ENCODE measurements at places on chromosomes 3 and 15.

- DNase-seq = no peak
Measured at GRCh38 chr3:12268049-12268735, 20.7 kb upstream of the PPARG start.

DNA sequence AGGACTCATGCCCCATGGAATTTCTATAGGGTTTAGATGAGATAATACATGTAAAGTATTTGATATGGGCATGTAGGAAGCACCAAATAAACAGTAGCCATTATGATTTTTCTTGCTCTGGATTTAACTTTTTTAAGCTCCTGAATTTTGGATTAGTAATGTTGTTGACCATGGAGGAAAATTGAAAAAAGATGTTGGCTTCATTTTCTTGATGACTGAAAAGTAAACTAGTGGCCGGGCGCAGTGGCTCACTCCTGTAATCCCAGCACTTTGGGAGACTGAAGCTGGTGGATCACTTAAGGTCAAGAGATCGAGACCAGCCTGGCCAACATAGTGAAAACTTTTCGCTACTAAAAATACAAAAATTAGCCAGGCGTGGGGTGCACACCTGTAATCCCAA lies 120.3 kb downstream of the PTPRG start:
- no peak for DNase-seq

DNA sequence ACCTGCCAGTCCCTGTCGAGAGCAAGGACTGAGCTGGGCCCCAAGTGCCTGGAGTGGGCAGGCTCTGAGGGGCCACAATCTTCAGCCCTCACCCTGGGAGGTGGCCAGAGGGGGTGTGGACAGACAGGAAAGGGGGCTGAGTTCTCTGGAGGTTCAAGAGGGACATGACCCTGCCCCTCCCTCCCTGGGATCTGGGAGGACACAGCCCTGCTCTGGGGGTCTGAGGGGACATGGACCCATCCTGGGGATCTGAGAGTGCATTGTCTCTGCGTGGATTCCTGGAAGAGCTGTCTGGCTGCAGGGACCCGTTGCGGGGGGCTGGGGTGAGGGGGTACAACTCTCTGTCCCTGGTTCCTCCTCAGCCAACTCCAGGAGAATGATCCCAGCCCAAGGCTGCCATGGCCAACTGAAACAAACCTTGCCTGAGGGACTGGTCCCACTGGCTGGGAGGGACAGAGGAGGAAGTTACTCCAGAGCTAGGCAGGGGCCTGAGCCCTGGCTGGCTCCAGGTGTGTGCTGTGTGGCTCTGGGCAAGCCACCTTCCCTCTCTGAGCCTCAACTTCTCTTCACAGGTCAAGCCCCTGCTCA lies 29.0 kb downstream of the PTH1R start:
- no peak for DNase-seq

DNA sequence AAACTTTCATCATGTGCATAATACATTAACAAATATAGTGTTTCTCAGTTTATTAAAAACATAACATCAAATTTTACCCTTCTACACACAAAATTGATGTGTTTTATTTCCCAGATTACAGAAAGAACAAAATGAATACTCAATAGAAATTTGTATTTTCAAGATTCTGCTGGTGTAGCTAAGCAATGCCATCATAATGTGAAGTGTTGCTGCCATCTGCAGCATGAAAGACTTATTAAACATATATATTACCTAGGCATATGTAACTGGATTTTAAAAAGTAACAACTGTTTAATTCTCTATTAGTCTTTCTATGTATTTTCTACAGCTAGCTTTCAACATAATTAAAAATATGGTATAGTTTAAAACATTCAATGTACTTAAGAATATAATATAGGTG lies 27.5 kb downstream of the PLSCR5 start:
- DNase-seq = no peak

GRCh38 chr3:10173926-10174435 lies 9.3 kb downstream of the IRAK2 start:
- DNase-seq = peak; percentile 87

GRCh38 chr3:158801201-158801600 lies 653 bp upstream of the MFSD1 start:
- no peak for DNase-seq

DNA sequence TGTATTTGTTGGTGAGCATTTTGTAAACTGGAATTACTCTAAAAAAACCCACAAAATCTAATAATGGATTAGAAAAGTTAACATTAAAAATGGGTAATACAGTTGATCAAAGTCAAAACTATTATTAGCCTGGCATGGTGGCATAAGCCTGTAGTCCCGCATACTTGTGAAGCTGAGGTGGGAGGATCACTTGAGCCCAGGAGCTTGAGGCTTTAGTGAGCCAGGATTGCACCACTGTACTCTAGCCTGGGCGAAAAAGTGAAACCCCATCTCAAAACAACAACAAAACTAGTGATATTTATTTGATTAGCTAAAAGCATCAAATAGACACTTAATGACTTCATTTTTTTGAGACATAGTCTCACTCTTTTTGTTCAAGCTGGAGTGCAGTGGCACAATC lies 3.6 kb downstream of the SNX1 start:
- no peak for DNase-seq

DNA sequence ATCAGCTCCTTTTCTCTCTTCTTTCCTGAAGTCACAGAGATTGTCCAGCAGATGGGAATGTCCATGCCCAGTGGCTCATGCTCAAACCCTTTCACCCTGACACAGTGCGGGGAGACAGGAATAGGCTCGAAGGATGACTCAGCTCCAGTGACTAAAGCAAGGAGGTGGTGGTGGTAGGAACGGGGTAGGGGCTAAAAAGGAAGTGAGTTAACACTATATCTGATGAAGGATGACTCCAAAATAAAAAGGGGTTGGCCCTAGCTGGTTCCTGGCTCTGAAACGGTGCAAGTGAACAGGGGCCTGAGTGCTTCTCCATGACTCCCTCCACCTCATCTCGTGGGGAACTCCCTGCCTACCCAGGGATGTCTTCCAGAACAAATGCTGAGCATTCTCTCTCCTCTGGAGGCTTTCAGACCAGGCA lies 167.4 kb upstream of the LPP start:
- peak; percentile 64 for DNase-seq

DNA sequence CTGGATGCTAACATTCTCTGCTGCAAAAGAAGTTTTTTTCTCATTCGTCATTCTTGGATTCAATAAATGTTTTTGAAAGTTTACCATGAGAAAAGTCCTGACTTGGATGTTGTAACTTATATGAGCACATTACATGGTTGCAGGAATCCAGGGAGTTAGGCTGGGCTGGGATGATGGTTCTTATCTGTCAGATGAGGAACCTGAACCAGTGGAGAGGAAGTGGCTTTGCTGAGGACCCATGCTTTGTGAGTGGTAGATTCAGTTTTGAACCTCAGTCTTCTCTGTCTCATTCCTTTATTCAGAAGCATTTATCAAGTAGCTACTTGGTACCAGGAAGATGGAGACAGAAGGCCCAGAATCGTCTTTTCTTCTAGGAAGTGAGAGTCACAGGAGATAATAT lies 3.7 kb upstream of the GASK1A start:
- no peak for DNase-seq

GRCh38 chr3:17738921-17739320 lies 3.5 kb downstream of the TBC1D5 start:
- no peak for DNase-seq

DNA sequence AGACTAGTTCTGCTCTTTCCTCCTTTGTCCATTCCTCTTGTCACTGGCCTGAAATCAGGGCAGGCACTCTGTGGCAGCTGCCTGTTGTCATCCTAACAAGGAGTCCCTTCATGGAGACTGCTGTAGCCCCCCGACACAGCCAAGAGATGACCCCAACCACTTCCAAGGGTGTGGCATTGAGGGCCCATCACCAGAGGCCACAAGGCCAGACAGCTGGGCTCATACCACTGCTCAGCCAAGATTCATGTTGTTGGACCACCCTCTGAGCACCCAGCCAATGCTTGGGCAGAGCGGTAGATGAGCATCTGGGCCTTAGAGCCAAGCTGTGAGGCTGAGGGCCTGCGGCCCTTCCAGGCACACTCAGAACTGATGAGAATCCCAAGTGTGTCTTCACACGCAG lies 85.4 kb downstream of the EPHB1 start:
- no peak for DNase-seq

GRCh38 chr15:64651601-64652191 lies 123.7 kb downstream of the RBPMS2 start:
- no peak for DNase-seq

DNA sequence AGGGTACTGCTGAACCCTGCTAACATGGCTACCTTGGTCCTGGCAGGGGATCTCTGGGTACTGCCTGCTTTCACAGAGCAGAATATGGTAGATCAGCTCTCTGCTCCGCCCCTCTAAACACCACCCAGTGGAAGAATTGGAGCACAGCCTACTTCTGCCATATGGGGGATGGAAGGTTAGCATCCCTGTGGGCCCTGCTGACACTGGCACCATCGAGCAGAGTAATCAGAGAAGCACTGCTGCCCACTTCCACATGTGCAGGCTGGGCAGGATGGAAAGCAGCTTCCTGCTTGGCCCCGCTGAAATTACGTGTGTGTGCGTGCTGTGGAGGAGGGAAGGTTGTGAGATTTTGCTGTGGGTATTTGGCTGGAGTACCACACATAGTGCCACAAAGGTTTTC lies 24.8 kb downstream of the CCR1 start:
- no peak for DNase-seq

DNA sequence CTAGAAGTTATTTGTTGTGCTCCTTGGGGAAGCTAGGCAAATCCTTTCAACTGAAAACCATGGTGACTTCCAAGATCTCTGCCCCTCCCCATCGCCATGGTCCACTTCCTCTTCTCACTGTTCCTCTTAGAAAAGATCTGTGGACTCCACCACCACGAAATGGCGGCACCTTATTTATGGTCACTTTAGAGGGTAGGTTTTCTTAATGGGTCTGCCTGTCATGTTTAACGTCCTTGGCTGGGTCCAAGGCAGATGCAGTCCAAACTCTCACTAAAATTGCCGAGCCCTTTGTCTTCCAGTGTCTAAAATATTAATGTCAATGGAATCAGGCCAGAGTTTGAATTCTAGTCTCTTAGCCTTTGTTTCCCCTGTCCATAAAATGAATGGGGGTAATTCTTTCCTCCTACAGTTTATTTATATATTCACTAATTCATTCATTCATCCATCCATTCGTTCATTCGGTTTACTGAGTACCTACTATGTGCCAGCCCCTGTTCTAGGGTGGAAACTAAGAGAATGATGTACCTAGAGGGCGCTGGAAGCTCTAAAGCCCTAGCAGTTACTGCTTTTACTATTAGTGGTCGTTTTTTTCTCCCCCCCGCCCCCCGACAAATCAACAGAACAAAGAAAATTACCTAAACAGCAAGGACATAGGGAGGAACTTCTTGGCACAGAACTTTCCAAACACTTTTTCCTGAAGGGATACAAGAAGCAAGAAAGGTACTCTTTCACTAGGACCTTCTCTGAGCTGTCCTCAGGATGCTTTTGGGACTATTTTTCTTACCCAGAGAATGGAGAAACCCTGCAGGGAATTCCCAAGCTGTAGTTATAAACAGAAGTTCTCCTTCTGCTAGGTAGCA lies 657 bp downstream of the PATL2 start:
- DNase-seq = no peak

- no peak for DNase-seq
Measured at GRCh38 chr3:129032716-129033115, 27.9 kb upstream of the GP9 start.

DNA sequence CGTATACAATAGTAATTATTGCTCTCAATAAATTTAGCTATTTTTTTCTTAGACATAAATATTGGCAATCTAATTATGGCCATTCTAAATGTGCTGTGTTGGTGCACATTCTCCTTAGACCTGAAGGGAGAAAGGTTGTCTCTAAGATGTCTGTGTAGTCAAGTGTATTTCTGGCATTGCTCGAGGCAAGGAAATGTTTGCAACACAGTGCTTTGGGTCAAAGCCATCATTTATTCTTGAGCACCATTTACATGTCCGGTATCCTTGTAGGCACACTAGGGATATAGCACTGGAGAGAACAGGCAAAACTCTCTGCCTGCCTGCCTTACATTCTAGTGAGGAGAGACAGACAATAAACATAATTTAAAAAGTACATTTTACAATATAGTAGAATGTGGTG lies 2.6 kb upstream of the PHLDB2 start:
- DNase-seq = no peak

DNA sequence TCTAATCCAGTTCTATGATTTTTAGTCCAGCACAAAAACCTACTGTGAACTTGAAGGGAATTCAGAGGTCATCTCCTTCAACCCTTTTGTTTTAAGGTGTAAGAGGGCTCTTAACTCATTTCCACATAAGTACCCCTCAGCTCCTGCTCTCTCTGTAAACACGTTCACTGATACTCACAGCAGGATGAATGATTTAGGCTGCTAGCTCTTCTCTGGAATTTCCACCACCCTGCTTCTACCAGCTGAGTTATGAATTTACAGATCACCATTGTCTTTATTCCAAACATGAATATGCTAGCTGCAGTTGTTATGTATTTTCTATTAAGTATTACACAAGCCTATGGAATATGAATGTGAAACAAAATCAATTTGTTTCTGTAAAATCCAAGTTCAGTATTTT lies 101.3 kb upstream of the NANOGP8 start:
- DNase-seq = no peak

DNA sequence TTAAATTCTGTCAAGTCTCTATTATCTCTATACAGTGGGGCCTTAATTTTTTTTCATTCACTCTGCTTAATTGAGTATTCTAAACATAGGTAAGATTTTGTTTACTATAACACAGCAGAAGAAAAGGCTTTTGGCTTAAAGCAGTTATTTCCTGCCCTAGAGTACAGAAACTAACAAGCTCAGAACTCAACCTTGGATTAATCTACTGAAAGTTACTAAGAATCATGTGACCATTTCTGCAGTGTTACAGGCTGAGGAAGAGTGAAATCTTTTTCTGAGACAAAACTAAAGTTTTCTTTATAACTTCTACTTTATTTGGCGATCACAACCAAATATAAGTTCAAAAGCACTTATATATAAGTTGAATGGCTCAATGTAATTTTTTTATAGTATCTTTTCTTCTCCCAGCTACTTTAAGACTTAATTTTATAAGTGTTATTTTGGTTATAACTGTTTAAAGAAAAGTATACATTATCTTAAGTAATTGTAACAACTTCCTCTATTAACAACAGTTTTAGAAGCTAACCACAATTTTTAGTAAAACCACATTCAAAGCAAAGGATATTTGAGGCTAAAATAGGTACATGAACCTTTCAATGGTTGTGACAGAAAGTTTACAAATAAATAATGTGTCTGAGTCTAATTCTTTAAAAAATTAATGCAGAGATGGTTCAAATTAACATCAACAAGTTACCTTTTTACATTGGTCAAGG lies 240.6 kb upstream of the NAALADL2 start:
- DNase-seq = no peak

GRCh38 chr15:68192804-68193486 lies 12.2 kb downstream of the CALML4 start:
- no peak for DNase-seq

DNA sequence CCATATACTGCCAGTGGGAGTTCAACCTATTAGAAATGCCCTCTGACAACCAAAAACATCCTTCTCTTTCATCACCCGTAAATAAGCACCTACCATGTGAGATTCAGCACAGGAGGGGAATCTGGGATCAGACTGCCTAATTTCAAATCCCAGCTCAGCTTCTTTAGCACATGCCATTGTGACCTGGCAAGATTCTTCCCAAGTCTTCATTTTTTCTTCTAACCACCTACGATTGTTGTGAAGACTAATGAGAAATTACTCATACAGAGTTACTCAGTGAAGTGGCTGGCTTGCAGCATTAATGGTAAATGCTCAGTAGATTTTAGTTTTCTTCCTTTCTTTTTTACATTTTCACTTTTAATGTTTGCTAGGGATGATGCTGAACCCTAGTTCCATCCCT lies 176.7 kb downstream of the PDZRN3 start:
- DNase-seq = no peak

All from GM04503 (cell line).